Activated naive CD4-positive, alpha-beta T cell (primary cell): ENCODE measurements at places on chromosomes 11 and 22.

GRCh38 chr22:37284805-37285355, 2.6 kb downstream of the CYTH4 start:
- DNase-seq = peak; percentile 23

DNA sequence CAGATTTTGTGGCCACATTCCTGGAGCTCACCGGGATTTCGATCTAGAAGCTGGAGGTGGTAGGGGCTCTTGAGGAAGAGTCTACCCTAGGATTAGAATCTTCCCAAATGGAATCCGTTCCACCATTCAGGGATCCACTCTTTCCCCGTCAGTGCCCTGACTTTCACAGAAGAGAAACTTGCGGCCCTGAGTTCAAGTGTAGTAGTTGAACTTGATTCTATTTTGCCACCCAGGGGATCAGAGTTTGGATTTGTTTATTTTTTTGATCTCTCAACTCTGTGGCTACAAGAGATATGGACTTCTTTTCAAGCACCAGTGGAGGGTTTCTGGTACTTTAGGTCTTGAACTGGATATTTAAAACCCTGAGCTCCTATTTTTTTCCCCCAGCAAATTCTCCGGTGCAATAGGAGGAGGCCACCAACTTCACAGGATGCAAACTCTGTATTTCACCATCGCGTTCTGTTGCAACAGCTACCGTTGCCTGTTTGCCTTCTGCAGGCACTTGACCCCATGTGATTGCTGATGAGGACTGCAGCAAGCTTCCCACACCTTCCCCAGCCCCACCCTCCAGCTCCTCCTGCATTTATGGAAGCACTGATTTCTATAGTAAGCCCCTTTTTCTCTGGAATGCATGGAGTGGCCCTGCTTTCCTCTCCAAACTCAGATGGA, 14.8 kb upstream of the MRGPRF start:
- no peak for DNase-seq

- no peak for DNase-seq
These were observed 38.4 kb upstream of the THY1 start for GRCh38 chr11:119461229-119461963.

GRCh38 chr11:113350336-113351067, 36.1 kb downstream of the TTC12 start:
- DNase-seq = no peak

- DNase-seq = no peak
These were observed 29.4 kb downstream of the APOL6 start for GRCh38 chr22:35677460-35678187.

DNA sequence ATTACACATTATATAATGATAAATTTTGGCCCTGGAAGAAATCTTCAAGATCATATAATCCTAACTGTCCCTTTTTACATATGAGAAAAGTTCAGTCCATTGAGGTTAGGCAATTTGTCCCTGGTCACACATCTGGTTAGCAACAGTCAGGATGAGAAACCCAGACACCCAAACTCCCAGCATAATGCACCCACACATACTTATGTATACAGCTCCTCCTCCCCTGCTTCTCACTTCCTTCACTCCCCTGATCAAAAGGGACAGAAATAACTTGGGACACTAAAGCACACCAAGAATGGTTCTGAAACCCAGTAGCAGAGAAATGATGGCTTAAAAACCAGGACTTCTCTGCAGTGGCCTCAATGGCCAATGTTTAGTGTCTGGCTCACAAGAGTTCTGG, 11.1 kb downstream of the NUMA1 start:
- no peak for DNase-seq
